ENCODE measurements at places on chromosomes 1 and 21.

DNA sequence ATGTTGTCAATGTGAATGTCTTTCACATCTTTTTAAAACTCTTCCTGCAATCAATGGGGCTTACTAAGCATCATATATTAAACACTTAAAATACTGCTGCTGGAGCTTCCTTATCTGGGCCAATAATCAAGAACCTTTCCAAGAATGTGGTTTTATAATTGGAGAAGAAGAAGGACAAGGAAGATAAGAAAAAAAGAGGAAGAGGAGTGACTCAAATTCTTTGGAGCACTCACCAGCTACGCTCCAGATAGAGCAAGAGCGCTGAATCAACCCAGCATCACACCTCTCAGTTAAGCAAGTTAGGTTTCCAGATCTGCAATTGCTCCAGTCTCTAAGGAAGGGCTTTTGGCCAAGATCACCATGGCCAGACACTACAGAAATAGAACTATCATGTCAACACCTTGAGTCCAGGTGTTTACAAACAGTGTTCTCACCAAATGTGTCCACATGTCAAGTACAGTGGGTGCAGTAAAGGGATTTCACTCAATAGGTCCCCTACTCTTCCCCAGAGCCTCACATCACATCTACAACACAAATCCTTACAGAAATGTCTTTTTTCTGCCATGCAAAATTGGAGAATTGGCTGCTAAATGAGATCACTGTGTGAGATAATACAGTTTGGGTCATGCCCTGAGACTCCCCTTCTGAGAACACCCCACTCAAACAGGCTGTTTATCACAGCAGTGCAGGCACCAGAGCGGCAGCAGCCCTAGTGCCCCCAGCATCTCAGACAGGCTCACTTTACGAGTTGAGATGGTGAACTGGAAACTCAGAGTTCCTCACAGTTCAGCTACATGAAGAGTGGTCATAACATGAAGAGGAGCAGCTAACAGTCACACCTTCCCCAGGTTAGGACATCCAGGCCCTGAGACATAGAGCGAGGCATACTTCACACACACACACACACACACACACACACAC is 1.7 kb upstream of the SPRR2B start:
- no peak for DNase-seq

DNA sequence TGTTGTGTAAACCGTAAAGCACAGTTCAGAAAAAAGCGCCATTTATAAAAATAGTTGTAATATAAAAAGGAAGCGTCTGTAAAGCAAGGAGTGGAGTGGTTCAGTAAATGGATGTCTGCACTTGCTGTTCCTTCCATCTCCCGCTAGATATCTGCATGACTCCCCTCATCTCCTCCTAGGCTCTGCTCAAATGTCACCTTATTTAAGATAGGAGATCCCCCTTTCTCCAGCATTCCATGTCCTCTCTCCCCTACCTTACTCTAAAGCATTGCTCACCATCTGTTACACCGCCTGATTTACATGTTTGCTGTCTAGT is 745 bp downstream of the MUL1 start:
- no peak for DNase-seq

GRCh38 chr1:89528382-89528780 is 3.8 kb downstream of the LRRC8B start:
- no peak for DNase-seq

DNA sequence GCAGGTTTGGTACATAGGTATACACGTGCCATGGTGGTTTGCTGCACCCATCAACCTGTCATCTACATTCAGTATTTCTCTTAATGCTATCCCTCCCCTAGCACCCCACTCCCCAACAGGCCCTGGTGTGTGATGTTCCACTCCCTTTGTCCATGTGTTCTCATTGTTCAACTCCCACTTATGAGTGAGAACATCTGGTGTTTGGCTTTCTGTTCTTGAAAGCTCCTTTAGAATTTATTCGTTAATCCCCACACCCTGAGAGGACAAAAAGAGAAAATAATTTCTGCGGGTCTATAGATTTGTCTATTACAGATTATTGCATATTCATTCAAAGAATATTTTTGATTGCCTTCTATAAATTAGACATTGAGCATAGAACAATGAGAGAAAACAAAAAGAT is 455.5 kb downstream of the PLPP3 start:
- DNase-seq, result no peak

GRCh38 chr1:192654591-192655251 is 18.8 kb downstream of the RGS13 start:
- DNase-seq, result no peak
